ENCODE measurements at places on chromosomes 11 and 22. TPM values are rescaled to one million over a fixed set of nuclear protein-coding genes. Genes with fewer than 3 reads are reported as not detected.

DNA sequence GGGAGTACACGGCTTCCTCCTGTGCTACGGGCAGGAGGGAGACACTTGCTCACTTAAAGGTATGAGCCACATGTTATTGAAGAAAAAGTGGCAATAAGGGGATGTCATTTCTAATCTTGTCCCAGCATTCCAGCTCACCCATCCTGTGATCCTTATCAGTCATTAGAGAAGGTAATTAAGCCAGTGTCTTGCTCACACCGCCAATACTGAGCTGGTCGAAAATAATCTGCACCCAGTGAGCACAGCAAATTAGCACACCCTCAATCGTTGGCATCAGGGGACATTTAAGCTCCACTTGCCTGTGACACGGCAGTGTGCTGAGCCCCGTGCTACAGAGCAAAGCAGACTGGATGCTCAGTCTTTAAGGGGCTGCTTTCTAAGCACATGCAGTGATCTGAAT lies 510.7 kb downstream of the OPCML start:
- no peak for DNase-seq
- H3K4me1 ChIP-seq, result no peaks in the 10 kb centered on the region
- H3K36me3 ChIP-seq, result no peaks in the 10 kb centered on the region
- peaks cover 8% of the 10 kb centered on the region for H3K27me3 ChIP-seq
- H3K27ac ChIP-seq, result no peak overlapping the region

- no peaks in the 10 kb centered on the region for H3K27me3 ChIP-seq
- H3K4me1 ChIP-seq, result no peaks in the 10 kb centered on the region
- H3K4me3 ChIP-seq, result no peak overlapping the region
Observed at GRCh38 chr11:130189492-130190210, 30.1 kb downstream of the ST14 start.

DNA sequence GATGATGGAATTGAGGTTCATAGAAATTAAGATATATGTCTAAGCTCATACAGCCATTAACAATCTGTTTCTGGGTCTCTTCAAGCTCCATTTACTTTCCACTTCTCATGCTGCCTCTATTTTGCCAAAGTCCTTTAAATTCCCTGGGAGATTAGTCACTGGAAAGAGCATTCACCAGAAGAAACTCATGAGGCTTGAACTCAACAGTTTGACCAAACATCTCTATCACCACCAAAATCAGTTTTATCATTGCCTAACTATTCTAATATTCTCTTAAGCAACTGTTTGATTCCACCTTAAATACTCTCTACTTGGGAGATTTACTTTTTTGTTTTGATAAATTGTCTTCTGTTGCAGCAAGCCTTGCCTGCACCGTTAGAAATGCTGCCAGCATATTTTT lies 881.3 kb downstream of the KCNA4 start:
- H3K27me3 ChIP-seq, result no peaks in the 10 kb centered on the region
- H3K36me3 ChIP-seq, result no peaks in the 10 kb centered on the region
- H3K27ac ChIP-seq, result no peak overlapping the region
- no peaks in the 10 kb centered on the region for H3K4me1 ChIP-seq
- H3K4me3 ChIP-seq, result no peak overlapping the region

GRCh38 chr11:67698247-67698646 lies 23.8 kb upstream of the ALDH3B2 start:
- H3K27ac ChIP-seq, result no peak overlapping the region
- no peaks in the 10 kb centered on the region for H3K36me3 ChIP-seq
- H3K4me1 ChIP-seq, result no peaks in the 10 kb centered on the region
- no peaks in the 10 kb centered on the region for H3K27me3 ChIP-seq
- DNase-seq, result no peak

DNA sequence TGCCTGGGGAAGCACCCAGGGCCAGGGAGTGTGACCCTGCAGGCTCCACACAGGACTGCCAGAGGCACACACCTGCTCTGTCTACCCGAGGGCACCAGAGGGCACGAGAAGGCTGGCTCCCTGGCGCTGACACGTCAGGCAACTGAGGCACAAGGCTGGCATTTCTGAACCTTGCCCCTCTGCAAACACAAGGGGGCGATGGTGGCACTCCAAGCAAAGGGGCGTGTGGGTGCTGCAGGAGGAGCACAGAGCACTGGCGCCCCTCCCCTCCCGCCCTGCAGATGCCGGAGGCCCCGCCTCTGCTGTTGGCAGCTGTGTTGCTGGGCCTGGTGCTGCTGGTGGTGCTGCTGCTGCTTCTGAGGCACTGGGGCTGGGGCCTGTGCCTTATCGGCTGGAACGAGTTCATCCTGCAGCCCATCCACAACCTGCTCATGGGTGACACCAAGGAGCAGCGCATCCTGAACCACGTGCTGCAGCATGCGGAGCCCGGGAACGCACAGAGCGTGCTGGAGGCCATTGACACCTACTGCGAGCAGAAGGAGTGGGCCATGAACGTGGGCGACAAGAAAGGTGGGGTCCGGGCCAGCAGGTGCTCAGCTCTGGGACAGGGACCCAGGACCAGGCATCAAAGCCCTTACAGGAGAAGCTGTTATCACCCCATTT lies 20.8 kb upstream of the TXNRD2 start:
- H3K4me3 ChIP-seq, result peak overlapping the region; percentile 1
- peak overlapping the region; percentile 56 for H3K27ac ChIP-seq
- H3K27me3 ChIP-seq, result no peaks in the 10 kb centered on the region
- H3K36me3 ChIP-seq, result peaks cover 22% of the 10 kb centered on the region

- H3K36me3 ChIP-seq, result no peaks in the 10 kb centered on the region
- peaks cover 13% of the 10 kb centered on the region for H3K27me3 ChIP-seq
Observed at GRCh38 chr22:22810471-22810870, 77.1 kb upstream of the IGLL5 start.

GRCh38 chr11:27812341-27812740 lies 112.1 kb upstream of the BDNF start:
- DNase-seq, result no peak
- no peak overlapping the region for H3K4me3 ChIP-seq
- no peaks in the 10 kb centered on the region for H3K36me3 ChIP-seq
- no peaks in the 10 kb centered on the region for H3K4me1 ChIP-seq
- H3K27ac ChIP-seq, result no peak overlapping the region

DNA sequence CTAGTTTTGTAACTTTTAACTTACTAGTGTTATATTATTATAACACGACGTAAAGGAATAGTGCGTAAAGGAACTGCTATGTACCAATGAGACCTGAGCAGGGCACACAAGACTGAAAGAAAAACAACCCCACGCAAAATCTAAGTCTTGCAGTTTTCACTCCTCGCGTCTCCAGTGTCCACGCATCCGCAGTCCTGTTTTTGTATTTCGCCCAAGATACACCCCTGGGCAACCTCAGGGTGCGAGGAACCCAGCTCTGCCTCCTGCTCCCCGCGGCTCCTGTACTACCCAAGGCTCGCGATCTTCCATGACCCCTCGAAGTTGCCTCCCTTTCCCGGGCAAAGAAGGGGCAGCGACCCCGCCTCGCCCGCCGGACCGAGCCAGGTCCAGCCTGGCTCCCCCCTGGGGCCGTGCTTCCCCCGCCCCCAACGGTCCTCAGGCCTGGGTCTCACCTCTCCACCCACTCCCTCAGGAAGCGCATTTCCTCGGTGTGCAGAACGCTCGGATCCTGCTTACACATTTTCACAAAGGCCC lies 393 bp downstream of the ST13 start:
- no peaks in the 10 kb centered on the region for H3K36me3 ChIP-seq
- DNase-seq, result no peak
- peaks cover 41% of the 10 kb centered on the region for H3K4me1 ChIP-seq
- peak overlapping the region; percentile 95 for H3K4me3 ChIP-seq

- H3K27me3 ChIP-seq, result no peaks in the 10 kb centered on the region
- no peak for DNase-seq
- H3K4me3 ChIP-seq, result no peak overlapping the region
- H3K4me1 ChIP-seq, result no peaks in the 10 kb centered on the region
- no peaks in the 10 kb centered on the region for H3K36me3 ChIP-seq
Observed at GRCh38 chr11:15276621-15277020, 161.9 kb downstream of the INSC start.

- no peak overlapping the region for H3K27ac ChIP-seq
- DNase-seq, result no peak
- H3K4me1 ChIP-seq, result no peaks in the 10 kb centered on the region
- H3K27me3 ChIP-seq, result no peaks in the 10 kb centered on the region
- H3K4me3 ChIP-seq, result no peak overlapping the region
Observed at GRCh38 chr11:42528911-42529310, 782.9 kb upstream of the API5 start.

DNA sequence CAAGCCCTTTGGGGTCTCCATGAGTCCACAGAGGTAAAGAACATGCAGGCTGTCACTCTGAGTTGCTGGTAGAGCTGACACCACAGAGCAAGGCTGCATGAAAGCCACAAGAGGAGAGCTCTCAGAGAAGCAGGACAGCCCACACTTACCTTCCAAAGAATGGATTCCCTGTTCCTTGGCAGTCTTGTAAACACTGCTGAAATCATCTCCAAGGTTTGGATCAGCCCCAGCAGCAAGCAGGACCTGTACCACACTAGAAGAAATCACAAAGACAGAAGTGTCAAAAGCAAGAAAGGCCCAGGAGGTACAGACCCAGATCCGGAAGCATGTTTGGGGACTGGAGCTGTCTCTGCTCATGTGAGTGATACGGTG lies 54.2 kb downstream of the CLPB start:
- no peak overlapping the region for H3K27ac ChIP-seq
- no peak for DNase-seq
- no peak overlapping the region for H3K4me3 ChIP-seq
- no peaks in the 10 kb centered on the region for H3K4me1 ChIP-seq
- H3K36me3 ChIP-seq, result no peaks in the 10 kb centered on the region

DNA sequence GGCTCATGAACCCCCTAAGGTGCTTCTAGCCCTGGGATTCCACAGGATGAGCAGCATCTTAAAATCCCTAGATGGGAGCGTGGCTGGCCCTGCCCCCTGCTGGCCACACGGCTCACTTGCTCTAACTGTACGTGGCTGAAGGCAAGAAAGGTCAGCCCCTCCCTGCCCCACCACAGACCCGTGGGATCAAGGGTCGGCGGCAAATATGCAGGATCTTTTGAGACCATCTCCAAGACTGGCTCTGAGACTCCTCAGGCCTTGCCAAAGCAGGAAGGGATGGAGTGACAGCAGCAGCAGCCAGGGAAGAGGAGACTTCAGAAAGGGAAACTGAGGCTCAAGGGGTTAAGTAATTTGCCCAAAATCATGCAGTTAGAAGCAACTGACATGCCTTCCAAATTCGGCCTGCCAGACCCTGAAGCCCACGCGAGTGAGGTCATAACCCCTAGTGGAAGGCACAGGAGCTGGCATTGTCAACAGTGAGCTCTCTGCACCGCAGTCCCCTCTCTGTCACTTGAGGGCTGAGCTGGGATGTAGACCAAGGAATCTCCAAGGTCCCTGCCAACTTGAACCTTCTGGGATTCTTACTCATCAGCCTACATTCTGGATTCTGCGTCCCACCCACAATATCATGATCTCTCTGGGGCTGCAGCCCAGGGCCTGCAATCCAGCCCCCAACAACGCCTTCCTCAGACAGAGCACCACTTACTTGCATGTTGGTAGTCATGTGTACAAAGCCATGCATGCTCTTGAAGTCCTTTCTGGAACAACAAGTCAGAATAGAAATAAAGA lies 31.4 kb downstream of the CREB3L1 start:
- H3K4me1 ChIP-seq, result no peaks in the 10 kb centered on the region
- H3K4me3 ChIP-seq, result no peak overlapping the region
- peak; percentile 86 for DNase-seq
- no peak overlapping the region for H3K27ac ChIP-seq

GRCh38 chr11:208181-208916 lies 841 bp downstream of the RIC8A start:
- H3K4me3 ChIP-seq, result peak overlapping the region; percentile 88
- H3K27me3 ChIP-seq, result no peaks in the 10 kb centered on the region
- H3K27ac ChIP-seq, result peak overlapping the region; percentile 99
- peaks cover 61% of the 10 kb centered on the region for H3K36me3 ChIP-seq
- H3K4me1 ChIP-seq, result peaks cover 35% of the 10 kb centered on the region
- DNase-seq, result peak; percentile 93

DNA sequence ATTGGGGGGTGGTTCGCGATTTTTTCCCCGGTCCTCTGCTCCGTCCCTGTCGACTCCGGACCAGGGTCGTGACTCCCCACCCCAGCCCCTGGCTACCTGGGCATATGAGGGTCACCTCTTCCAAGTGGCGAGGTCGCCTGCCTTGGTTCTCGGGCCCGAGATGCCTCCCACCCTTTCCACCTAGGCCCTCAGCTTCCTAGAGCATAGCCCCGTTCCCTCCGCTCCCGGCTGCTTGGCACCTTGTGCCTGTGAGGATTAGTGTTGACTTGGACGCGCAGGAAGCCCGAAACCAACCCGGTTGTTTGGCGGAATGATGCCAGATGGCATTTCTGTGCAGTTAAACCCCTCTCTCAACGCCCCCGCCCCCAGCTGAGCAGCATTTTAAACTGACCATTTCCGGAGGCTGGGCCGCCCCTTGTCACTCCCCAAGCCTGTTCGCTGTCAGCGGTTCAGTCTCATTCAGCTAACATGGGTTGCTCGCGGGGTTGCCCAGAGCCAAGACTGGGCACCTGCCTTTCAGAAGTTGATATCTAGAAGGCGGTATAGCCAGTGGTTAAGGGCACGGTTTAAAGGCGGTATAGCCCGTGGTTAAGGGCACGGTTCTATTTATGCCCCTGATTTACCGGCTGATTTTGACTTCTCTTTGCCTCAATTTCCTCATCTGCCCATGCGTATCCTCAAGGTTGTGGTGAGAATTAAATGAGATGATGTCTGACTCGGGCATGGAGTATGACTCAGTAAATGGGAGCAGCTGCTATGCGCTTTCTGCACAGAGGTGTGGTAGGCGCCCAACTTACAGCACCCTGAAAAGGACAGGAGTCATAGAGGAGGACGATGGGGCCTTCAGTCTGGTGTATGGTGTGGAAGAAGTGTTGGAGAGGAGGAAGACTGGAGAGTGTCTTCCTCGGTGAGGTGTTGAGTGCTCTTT lies 639 bp downstream of the INCENP start:
- no peak for DNase-seq
- peaks cover 4% of the 10 kb centered on the region for H3K36me3 ChIP-seq
- H3K4me3 ChIP-seq, result peak overlapping the region; percentile 91
- peaks cover 8% of the 10 kb centered on the region for H3K4me1 ChIP-seq
- H3K27me3 ChIP-seq, result no peaks in the 10 kb centered on the region

DNA sequence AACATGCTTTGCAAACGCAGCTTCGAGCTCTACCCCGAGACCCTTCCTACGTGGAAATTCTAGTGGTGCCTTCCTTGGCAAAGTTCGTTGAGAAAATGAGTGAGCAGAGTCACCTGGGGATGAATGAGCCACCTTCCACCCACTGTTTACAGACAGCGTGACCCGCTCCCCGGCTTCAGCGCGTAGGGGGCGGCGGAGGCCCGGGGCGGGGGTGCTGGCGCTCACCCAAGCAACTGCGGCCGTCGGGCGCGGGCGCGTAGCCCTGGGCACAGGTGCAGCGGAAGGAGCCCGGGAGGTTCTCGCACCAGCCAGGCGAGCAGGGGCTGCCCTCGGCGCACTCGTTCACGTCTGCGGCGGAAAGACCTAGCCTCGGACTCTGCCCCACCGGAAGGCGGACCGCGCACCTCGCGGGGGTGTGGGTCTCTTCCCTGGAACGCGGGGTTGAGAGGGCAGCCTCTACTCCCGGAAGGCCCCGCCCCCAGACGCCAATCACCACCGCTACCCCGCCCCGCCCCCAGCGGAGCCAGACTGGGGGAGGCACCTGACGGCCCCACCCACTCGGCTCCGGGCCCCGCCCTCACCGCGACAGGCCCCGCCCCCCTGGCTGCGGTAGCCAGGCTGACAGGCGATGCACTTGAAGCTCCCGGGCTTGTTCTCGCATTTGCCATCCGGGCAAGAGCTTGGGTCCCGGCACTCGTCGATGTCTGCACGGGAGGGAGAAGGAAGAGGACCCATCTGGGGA lies 11.8 kb downstream of the LTBP3 start:
- peak overlapping the region; percentile 60 for H3K27ac ChIP-seq
- peak; percentile 98 for DNase-seq
- peaks cover 6% of the 10 kb centered on the region for H3K36me3 ChIP-seq
- peaks cover 16% of the 10 kb centered on the region for H3K4me1 ChIP-seq

Gene TENM4
- 4.3 TPM for total RNA-seq

Gene MFRP
- total RNA-seq, result not detected

Gene AASDHPPT
- total RNA-seq, result 27.4 TPM

Gene LYVE1
- 108 TPM for total RNA-seq

Gene IGLL1
- total RNA-seq, result not detected

Gene FGF3
- total RNA-seq, result not detected

Gene PANX2
- 3.0 TPM for total RNA-seq

Gene MOV10L1
- 1.2 TPM for total RNA-seq

Gene GVQW3
- 2.0 TPM for total RNA-seq
